Stimulated activated CD8-positive, alpha-beta memory T cell treated with anti-CD3 and anti-CD28 coated beads, Interleukin-4, amount 100 ng/mL, for 4 hours (primary cell): ENCODE measurements at places on chromosomes 6 and 20.

DNA sequence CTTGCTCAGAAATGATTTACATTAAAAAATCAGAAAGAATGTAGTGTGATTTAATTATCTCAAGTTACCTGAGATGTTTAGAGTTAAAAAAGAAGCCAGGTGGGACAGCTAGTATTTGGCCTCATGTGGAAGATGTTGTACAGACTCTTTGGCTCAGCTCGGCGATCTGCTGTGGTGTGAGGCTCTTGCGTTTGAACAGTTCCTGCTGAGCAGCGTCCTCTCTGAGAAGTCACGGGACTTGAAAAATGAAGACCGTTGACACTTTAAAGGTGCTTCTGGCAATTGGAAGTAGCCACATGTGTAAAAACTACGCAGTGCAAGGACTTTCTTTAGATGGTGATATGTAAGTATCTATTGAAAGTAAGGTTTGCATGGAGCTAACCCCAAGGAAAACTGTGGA, 169.0 kb downstream of the BACH2 start:
- DNase-seq: no peak

GRCh38 chr6:88619951-88620350, 343.5 kb downstream of the RNGTT start:
- DNase-seq: no peak

DNA sequence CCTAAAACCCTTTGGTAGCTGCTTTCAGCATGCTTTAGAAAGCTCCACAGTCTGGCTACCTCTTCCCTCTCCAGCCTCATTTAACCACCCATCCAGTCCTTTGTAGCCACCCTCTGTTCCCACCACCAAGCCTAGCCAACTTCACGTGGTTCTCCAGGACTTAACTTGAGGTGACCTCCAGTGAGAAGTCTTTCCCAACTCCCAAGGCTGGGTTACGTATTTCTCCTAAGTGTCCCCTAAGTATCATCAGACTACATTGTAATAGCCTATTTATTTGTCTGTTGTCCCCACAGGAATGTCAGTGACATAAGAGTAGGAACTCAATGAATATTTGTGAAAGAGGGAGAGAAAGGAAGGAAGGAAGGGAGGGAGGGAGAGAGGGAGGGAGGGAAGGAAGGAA, 431.9 kb upstream of the JARID2 start:
- no peak for DNase-seq

GRCh38 chr20:17939622-17940223, 28.9 kb downstream of the SNX5 start:
- DNase-seq: no peak

DNA sequence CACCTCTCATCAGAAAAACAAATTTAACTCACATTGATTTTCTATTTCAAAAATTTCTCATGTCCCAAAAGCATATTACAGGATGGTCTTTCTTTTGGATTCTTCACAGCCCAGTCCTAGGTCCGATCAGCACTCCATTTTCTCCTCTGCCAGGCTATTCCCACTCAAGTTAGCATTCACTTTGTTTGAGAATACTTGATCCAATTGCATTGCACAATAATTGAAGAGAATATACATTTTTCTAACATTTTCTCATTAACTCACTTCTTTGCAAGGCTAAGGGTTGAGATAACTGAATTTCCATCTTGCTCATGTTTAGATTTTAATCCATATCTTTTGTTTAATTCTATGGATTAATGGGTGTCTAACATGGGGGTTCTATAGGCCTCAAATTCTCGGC, 716.1 kb downstream of the QKI start:
- DNase-seq: no peak

- no peak for DNase-seq
These were observed 81.8 kb upstream of the ARMC2 start for GRCh38 chr6:108766419-108766818.

DNA sequence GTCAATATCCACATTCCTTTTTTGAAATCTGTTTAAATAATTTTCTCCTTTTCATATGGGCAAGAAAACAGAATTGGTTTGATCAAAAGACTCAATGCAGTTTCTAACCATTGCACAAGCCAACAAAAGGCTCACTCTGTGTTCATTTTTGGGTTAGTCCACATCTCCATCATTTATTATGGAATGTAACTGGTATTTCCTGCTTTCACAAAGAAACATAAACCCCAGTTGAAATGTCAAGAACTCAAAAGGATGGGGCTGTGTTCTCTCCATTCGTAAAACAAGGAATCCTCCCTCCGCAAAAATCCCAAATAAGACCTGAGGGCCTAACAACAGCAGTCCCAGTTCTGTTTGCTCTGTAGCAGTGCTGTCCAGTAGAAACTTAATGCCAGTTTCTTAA, 420.9 kb downstream of the GJA1 start:
- DNase-seq: no peak

DNA sequence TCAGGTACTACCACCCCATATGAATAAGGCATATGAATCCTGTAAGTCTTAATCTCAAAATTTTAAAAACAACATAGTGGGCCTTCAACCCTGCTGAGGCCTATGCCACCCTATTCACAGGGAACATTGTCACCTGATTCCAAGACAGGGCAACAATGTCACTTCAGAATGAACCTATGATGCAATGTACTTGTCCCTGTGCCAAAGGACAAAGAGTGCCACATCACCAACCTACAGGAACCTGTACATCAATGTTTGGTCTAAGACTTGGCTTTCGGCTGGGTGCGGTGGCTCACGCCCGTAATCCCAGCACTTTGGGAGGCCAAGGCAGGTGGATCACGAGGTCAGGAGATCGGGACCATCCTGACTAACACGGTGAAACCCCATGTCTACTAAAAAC, 318.5 kb upstream of the JARID2 start:
- DNase-seq: no peak

DNA sequence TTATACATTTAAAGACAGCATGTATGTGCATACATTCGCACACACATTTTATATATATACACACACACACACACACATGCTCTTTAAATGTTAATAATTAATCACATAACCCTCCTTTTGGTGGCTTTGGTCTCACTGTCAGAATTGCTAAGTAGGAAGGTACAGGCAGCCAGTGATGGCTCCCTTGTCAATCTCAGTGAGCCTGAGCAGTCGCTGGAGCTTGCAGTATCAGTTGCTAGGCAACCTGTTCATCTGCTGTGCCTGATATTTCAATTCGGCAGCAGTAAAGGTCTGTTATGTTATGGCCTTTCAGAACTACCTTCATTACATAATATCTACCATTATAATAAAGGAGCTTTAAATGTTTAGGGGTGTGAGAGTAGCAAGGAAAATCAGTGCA, 374.3 kb downstream of the LMBRD1 start:
- no peak for DNase-seq

DNA sequence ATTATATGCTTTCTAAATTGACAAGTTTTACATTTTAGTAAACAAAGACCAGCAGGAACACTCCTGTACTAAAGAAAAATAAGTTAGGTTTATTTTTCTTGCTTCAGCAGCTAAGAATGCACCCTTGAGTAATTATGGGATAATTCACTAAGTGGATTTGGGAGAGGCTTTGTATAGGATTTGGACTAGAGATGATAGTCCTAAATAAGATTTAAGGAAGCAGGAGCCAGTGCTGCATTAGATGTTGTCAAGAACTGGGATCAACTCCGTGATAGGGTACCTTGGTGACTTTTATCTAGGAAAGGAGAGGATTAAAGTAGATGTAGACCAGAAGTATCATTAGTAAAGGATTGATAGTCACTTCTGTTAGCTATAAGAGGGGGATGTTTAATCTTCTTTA, 4.1 kb upstream of the C6orf141 start:
- DNase-seq: no peak

GRCh38 chr20:32236048-32236533, 28.4 kb downstream of the POFUT1 start:
- DNase-seq: no peak

DNA sequence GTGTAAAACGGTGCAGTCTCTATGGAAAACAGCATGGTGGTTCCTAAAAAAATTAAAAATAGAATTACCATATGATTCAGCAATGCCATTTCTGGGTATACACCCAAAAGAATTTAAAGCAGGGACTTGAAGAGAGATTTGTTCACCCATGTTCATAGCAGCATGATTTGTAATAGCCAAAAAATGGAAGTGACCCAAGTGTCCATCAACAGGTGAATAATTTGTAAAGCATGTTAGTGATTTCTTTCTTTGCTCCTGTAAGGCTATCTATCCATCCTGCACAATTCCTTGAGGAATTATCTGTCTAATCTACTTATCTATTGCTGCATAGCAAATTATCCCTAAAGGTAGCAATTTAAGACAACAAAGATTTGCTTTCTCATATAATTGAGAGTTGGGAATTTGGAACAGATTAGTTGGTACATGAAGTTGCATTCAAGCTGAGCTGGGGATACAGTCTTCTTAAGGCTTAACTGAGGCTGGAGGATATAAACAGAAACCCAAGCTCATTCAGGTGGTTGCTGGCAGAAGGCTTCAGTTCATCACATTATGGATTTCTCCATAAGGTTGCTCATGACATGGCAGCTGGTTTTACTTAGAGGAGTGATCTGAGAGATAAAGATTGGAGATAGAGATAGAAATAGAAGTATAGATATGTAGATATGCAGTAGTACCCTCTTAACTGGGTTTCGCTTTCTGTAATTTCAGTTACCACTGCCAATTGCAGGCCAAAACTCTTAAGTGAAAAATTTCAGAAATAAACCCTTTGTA, 62.0 kb downstream of the IL22RA2 start:
- no peak for DNase-seq

GRCh38 chr6:35634316-35634715, 54.4 kb downstream of the FKBP5 start:
- no peak for DNase-seq

DNA sequence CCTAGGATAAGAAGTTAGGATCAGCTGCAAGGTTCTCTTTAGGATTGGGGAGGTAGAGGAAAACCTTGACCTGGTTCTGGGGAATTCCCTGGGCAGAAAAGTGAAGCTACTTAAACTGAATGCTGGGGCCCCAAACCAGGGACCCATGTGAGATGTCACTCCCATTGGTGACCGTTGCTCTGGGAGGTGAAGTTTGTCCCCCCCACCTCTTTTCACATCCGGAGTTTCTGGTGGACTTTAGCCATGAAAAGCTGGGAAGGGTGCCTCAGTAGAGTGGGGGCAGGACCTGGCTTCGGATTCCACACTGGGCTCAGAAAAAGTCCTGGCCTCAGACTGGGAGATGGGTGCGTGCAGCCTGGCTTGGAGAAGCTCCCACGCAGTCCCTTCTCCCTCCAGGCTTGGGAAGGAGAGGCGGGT, 13.2 kb downstream of the TJAP1 start:
- DNase-seq: no peak

DNA sequence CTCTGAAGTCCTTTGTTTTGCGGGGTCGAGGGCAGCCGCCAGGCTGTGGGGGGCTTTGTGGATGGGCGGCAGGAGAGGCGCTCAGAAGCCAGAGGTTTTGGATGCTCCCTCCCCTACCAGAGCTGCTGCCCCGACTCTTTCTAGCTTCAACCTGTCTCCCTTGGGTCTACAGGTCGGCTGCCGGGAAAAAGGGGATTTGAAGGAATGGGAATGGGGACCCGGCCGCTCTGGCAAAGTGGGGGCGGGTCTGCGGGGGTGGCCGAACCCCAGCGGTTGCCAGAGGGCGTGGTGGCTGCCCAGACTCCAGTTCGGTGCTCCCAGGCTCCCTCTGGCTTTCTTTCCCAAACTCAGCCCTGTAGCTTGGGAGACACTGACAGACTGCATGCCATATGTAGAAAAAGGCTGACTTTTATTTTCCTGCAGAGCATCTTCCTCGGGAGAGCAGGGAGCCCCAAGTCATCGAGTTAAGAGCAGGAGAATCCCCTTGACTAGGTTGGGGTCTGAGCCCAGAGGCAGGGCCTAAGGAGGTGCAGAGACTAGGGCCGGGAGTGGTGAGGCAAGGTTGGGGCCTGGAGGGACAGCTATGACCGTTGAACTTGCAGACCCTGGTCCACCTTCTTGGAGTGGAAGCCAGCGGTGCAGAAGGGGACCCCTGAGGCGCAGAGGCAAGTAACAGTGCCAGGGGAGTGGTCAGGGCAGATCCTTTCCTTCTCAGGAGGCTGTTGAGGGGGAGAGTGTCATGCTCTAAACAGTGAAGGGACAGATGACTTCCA, 1.4 kb upstream of the PPP1R18 start:
- DNase-seq: no peak

DNA sequence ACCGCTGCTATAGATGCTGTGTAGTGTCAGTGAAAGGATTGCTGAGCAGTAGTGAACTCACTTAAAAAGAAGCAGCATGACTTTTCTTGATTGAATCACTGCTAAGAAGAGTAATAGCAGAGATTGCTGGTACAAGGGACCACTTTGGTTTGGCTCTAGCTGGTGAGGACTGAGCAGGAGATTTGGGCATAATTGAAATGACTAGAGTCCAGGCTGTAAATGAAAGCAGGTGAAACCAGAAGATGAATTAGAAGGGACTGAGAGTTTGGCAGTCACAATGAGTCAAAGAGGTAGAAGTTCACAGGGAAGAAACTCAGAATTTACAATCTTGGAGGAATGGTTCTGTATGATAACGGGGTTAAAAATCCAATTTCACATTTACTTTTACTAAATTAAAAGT, 19.1 kb upstream of the REV3L start:
- DNase-seq: no peak

DNA sequence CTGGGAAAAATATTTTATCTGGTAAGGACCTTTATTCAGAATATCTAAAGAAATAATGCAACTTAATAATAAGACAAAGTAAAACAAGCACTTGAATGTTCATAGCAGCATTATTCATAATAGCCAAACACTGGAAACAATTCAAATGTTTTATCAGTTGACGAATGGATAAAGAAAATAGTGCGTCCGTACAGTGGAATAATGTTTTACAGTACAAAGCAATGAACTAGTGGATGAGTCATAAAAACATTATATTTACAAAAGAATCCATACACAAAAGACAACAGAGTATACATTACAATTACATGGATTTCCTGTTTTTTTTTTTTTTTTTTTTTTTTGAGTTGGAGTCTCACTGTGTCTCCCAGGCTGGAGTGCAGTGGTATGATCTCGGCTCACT, 12.7 kb downstream of the SMAP1 start:
- no peak for DNase-seq

- DNase-seq: no peak
These were observed 27.3 kb downstream of the MANBAL start for GRCh38 chr20:37316775-37317170.

DNA sequence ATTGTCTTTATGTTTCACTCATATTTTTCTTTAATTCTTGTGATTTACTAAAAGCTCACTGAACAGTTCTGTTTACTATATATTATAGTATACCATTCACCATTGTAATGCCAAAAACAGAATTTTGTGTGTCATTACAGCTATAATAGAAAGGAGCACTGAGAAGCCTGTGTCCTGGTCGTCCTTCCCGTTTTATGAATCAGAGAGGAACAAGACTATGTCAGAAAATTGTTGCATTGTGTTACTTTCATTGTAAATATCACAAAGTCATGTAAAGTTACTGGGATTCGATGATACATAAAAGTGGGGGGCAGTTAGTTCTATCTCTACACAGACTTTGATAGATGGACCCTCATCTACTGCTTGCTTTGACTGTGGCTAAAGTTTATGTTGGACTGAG, 145.1 kb downstream of the QKI start:
- DNase-seq: no peak

DNA sequence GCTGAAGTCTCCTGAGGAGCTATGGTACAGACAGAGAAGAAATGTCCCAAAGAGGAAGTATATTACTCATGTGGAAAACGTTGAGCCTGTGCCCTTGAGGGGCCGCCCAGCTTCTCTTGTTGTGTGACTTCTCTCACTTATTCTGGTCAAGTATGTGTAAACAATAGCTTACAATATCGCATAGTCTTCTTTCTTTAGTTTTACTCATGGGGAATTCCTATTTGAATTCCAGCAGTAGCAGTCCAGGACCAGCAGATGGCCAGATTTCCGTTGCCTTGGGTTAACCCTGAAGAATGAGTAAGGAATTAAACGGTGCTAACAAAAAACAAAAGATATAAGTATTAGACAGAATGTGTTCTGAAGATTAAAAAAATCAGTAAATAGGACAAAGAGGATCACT, 522.0 kb upstream of the GJE1 start:
- no peak for DNase-seq
